ENCODE measurements at places on chromosomes 13 and 19. TPM values are rescaled to one million over a fixed set of nuclear protein-coding genes. Genes with fewer than 3 reads are reported as not detected.

The PTPRH gene
- polyA plus RNA-seq: 0.14 TPM

The ZNF93 gene
- 4.6 TPM for polyA plus RNA-seq

The SLC25A42 gene
- 10.9 TPM for polyA plus RNA-seq

The KIRREL2 gene
- 0.75 TPM for polyA plus RNA-seq

The TMEM238 gene
- polyA plus RNA-seq: 0.23 TPM

The C19orf44 gene
- polyA plus RNA-seq: 4.7 TPM

The SSBP4 gene
- 50.3 TPM for polyA plus RNA-seq

DNA sequence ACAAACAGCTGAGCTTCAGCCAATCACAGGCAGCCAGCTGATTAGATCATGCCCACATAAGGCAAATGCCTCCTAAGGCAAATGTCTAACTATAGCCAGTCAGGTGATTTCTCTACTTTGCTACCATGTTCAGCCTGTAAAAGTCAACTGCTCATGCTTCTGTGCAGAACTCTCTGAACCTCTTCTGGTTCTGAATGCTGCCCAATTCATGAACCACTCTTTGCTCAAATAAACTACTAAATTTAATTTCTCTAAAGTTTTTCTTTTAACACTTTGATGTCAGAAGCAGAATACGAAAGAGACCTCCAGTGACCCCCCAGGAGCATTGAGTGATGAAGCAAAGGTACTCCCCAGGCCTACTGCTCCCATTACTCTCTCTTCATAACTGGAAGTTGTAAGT lies 240.7 kb upstream of the IPO5 start:
- H3K4me1 ChIP-seq: no peaks in the 10 kb centered on the region
- DNase-seq: no peak
- no peak overlapping the region for H3K27ac ChIP-seq
- no peak overlapping the region for H3K4me3 ChIP-seq

DNA sequence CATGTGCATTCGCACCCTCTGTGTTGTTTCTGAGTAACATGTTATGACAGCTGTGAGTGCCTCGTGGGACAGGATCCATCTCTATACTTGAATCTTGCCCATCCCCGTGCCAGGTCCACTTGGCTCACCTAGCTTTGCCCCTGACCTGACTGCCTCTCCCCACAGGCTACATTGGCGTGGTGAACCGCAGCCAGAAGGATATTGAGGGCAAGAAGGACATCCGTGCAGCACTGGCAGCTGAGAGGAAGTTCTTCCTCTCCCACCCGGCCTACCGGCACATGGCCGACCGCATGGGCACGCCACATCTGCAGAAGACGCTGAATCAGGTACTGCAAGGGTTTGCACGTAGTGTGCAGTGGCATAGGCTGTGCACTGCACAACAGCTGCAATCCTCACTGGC lies 53.2 kb downstream of the TMED1 start:
- peaks cover 3% of the 10 kb centered on the region for H3K4me1 ChIP-seq
- H3K27me3 ChIP-seq: no peaks in the 10 kb centered on the region

DNA sequence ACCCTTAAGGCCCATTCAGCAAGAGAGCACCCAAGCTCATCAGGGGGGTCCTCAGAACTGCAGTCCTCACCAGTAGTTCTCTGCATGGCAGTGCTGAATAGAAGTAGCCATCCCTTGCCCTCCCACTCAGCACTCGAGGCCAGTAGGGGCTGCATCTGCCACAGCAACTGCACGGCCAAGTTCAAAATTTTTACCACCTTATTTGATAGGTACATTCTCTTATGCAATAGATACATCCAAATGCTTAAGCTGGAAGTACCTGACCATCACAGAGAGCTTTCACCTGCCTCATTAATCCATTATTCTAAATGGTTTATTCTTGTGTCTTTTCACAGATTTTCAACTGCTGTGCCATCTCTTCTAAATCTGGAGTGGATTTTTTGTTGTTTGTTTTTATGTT lies 1307.4 kb downstream of the SLITRK5 start:
- no peak for DNase-seq
- no peaks in the 10 kb centered on the region for H3K27me3 ChIP-seq
- no peak overlapping the region for H3K4me3 ChIP-seq
- no peak overlapping the region for H3K27ac ChIP-seq
- H3K36me3 ChIP-seq: no peaks in the 10 kb centered on the region

DNA sequence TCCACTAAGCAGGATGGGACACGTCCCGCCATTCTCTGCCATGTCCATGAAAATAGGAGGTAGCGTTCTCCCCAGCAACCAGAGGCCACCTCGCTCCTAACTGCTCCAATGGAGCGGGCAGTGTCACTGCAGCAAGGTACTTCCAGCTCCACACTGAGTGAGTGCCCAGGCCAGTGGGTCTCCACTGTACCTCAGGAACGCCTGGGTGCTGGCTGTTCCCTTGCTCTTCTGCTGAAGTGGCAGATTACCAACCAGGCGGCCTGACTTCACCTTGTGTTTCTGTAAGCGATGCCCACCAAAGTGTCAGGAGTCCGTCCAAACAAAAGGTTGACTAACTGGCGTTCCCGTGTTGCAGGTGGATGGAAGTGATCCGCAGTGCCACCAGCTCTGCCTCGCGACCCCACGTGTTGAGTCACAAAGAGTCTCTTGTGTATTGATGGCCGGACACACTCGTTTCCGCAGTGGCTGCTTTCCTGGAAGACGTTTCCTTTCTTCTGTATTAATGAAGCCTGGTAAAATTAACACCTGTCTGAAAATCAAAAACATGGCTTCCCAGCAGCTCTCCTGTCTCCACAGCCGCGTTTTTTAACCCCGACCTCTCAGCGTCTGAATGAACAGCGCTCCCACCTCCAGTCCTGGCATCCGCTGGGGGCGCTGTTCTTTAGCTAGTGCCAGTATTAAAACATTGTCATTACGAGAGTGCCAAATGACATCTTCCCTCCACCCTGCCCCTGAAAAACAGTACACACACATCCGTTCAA lies 128.8 kb downstream of the STK24 start:
- peaks cover 48% of the 10 kb centered on the region for H3K36me3 ChIP-seq
- H3K27me3 ChIP-seq: no peaks in the 10 kb centered on the region
- H3K4me1 ChIP-seq: peaks cover 47% of the 10 kb centered on the region
- no peak overlapping the region for H3K4me3 ChIP-seq
- DNase-seq: no peak
- no peak overlapping the region for H3K27ac ChIP-seq

DNA sequence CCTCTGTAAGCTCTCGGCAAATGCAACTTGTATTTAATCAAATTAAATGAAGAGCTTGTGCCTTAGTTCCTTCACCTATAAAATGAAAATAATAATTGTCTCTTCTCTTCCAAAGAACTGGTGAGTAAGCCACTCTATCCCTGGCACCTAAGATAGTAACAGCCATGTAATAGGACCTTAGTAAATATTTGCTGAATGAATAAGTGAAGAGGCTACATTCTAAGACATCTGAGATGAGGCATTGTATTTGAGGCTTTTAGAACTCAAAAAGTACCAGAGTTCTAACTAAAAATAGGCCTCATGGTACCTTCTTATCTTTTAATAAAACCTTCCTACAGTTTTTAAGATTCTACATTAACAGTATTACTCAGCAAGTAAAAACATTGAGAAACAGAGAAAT lies 17.3 kb upstream of the DCLK1 start:
- H3K36me3 ChIP-seq: no peaks in the 10 kb centered on the region

DNA sequence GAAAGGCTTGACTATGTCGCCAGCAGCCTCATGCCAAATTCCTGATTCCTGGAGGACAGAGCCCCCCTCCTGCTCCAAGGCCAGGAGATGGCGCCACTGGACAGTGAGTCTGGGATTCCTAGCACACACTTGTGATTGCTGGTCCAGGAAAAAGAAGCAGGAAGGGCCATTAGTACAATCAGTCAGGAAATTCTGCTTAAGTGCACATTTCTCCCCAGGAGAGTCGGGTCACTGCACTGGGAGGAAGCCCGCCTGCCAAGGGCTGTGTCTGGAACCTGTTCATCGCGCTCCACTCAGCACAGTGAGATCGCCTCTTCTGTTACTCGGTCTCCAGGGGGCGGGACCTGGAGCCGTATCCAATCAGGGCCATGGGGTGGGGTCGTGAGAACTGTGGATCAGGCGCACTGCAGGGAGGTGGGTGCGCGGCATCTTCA lies 65.1 kb downstream of the ZNF823 start:
- H3K36me3 ChIP-seq: no peaks in the 10 kb centered on the region
- peak overlapping the region; percentile 14 for H3K4me3 ChIP-seq
- H3K27me3 ChIP-seq: no peaks in the 10 kb centered on the region
- peak; percentile 22 for DNase-seq
- no peak overlapping the region for H3K27ac ChIP-seq
- peaks cover 8% of the 10 kb centered on the region for H3K4me1 ChIP-seq

DNA sequence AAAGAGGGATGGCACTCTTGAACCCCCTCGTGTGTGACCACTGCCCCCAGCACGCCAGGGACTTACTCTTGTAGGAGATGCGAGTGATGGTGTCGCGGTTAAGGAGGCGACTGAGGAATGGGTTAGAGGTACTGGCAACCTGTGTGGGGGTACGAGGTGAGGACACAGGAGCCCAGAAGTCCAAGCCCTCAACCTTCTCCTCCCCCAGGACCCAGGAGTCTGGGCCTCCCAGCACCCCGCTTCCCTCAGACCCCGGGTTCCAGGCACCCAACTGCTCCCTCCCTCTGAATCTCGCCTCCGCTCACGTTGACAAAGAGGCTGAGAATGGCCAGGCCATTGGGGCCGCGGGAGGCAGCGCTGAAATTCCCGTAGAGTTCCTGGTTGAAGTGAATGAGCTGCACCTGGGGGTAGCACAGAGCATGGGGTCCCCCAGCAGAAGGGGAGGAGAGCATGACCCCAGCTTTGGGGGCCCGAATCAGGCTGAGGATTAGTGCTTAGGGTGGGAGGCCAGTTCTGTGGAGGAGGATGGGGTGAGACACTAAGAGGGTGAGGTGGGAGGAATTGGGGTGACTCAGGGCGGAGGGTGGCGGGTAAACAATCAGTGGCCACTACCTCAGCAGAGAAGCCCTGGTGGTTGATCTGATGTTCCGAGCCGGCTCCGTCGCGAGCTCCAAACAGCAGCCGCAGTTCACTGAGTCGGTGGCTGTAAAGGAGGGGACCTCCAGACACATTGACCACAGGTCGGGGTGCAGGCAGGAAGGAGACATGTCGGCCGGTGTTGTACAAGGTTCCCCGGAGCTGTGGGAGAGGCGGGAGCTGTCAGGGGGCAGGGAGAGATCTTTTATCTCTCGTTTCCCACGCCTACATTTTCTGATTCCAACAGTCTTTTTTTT lies 2.5 kb upstream of the DBP start:
- peaks cover 18% of the 10 kb centered on the region for H3K4me1 ChIP-seq
- peaks cover 14% of the 10 kb centered on the region for H3K27me3 ChIP-seq
- H3K36me3 ChIP-seq: no peaks in the 10 kb centered on the region
- H3K4me3 ChIP-seq: no peak overlapping the region

GRCh38 chr19:45471111-45471930 lies 3.5 kb downstream of the FOSB start:
- DNase-seq: no peak
- H3K36me3 ChIP-seq: no peaks in the 10 kb centered on the region
- H3K4me3 ChIP-seq: no peak overlapping the region
- no peak overlapping the region for H3K27ac ChIP-seq
- H3K4me1 ChIP-seq: peaks cover 42% of the 10 kb centered on the region

All from thymus (tissue), 14 donors.